ENCODE measurements at places on chromosomes 1 and 21.

DNA sequence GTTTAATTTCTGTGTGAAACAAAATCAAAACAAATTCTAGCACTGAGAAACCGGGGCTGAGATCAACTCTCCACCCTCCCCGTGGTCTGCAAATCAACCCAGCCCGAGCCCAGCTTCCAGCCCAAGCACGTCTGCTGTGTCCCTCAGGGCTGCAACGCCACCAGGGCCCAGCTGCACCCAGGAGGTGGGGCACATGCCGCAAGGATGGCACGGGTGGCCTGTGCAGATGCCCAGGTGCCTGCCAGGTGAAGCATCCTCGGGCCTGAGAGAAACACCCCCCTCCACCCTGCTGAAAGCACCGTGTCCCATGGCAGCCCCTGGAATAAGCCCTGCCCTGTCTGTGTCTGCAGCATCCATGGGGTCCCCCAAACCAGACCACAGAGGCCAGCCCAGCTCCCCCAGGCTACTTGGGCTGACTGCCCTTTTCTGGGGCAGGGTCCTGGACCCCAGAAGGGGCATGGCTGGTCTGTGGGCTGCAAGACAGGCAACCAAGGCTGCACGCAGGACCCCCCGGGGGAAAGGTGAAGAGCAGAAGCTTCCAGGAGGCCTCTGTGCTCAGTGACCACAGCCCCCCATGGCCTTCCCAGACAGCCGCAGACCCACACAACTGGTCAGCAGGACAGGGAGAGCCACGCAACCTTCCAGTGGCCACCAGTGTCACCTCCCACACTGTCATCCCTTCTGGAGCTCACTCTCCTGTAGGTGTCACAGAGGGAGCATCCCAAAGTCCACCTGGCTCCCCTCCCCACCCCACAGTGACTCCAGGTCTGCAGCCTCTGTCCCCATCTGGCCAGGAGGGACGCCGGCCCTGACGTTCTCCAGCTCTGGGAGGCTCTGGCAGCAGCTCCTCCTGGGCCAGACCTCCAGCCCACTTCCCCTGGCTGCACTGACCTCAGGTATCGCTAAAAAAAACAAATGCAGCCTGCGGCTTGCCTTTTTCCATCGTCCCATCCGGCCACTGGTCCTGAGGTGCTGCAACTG, 7.7 kb downstream of the WNT9A start:
- DNase-seq, result no peak

GRCh38 chr21:33942426-33942825, 26.8 kb upstream of the ATP5PO start:
- DNase-seq, result no peak

GRCh38 chr1:15152318-15153183, 996 bp upstream of the TMEM51 start:
- no peak for DNase-seq

- DNase-seq, result no peak
Observed at GRCh38 chr1:230026572-230026971, 40.5 kb upstream of the GALNT2 start.

- no peak for DNase-seq
Observed at GRCh38 chr1:230939806-230940489, 38.7 kb downstream of the TTC13 start.

- DNase-seq, result no peak
Observed at GRCh38 chr1:59475737-59476136, 178.8 kb downstream of the FGGY start.

DNA sequence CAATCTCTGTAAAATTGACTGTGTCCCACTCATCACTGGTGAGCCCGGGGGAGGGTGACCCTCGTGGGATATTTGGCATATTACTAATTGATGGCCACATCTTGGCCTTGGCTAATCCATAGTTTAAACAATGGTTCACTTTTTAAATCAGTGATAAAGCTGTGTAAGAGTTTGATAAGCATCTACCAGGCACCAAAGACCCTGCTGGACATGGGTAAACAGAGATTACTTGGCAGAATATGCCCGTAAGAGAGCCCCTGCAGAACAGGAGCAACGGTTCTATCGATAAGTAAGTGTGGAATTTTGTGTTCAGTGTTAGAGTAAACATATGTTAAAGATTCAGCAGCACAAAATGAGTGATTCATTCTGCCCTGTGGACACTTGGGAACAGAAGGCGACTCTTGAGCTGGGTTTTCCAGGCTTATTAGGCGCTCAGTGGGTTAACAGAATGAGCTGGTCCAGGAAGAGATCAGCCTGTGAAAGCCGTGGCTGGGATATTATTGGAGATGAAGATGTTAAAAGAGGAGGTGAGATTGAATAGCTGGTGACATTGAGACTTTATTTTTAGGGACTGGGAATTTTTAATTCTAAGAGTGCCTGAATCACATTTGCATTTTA, 55.9 kb downstream of the CNST start:
- no peak for DNase-seq

GRCh38 chr1:9807541-9807940, 16.2 kb downstream of the CLSTN1 start:
- no peak for DNase-seq

DNA sequence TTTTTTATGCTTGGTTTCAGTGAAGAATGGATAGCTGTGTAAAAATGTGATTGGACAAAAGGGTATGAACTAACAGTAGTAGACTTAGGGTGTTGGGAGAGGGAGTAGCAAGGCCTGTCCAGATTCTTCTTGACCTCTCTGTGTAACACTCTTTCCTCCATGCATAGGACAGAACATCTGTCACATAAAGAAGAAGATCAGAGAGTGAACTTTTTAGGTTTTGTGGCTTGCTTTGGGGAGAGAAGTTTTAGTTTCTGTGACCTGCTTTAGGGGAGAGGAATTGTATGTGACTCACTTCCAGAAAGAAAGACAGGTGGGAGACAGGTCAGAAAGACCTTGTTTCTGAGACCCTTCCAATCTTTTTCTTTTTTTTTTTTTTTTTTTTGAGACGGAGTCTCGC, 27.3 kb upstream of the LRRC52 start:
- no peak for DNase-seq
